ENCODE measurements at places on chromosomes 7 and 10.

GRCh38 chr7:150443793-150444540 is 6.5 kb upstream of the GIMAP8 start:
- no peak for DNase-seq

DNA sequence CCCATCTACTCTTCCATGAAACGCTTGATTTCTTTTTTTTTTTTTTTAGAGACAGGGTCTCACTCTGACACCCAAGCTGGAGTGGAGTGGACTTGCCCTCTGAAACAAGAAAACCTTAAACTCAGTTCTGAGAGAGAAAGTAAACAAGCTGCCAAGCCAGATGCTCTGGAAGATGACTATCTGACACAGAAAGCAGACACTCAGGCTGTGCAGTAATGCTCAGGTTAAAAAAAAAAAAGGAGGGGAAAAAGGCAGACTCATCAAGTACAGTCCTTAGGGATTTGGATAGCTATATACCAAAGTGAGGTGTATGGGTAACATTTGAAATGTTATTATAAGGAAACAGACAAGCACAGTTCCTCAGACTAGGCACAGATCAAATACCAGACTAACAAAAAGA is 80.5 kb downstream of the IDE start:
- DNase-seq = no peak

DNA sequence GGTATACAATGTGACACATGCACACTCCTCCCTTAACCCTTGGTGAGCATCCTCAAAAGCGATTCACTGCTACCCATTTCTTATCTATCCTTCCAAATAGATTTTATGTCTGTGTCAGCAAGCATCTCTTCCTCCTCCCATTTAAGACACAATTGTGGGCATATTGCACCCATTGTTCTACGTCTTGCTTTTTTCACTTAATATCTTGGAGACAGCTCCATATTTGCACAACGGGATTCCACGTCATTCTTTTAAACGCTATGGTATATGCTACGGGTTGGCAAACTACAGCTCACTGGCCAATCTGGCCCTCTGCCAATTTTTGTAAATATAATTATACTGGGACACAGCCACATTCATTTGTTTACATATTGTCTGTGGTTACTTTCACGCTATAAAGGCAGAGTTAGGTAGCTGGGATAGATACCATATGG is 88.6 kb downstream of the RNF216 start:
- no peak for DNase-seq

DNA sequence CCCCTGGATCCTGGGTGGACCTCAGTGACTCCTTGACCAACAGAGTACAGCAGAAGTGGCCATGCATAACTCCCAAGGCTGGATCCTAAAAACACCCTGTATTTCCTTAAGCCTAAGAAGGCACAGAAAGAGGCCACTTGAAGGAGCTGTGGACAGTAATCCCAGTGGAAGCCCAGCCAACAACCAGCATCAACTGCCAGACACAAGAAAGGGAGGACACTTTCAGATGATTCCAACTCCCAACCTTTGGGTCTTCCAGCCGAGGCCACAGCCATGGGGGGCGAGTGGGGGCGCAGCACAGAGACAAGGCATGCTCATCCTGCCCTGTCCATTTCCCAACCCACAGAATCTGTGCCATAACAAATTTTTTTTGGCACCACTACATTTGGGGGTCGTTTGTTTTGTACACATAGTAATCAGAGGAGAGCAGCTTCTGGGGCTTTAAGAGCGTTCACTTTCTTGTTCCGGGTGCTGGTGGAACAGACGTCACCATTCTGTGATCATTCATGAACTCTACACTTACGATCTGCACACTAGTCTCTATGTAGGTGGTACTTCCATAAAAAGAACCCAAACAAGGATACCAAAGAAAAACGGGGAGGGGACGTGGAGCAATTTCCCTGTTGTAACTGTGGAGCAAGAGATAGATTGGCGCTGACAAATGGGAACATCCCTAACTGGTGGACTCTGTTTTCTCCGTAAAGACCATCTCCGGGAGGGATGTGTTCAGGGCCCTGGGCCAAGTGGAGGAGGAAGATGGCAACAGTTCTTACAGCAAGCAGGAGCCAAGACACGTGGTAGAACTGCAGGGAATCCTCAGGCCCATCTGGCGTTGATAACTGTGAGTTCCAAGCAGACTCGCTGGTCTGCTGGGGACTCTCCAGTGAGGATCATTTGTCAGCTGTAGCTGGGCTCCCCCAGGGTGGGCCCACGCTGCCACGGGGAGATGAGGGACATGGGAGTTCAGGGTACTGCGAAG is 6.0 kb upstream of the SLC29A3 start:
- peak; percentile 42 for DNase-seq

DNA sequence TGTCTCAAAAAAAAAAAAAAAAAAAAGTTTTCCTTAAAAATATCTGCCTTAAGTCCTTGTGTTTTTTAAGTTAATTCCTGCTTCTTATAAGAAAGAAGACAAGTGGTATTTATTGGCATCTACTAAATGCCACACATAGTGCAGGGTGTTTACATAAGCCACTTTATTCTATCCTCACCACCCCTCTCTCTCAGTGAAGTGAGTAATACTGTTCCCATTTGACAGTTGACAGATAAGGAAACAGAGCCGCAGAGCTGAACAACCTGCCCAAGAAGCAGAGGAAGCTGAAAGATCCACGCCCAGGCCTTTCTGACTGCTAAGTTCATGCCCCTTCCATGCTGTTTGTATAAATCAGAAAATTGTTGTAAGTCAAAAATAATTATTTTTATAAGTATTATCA is 54.1 kb downstream of the ABLIM1 start:
- DNase-seq = no peak

- no peak for DNase-seq
These were observed 29.1 kb downstream of the HK1 start for GRCh38 chr10:69307434-69307833.

DNA sequence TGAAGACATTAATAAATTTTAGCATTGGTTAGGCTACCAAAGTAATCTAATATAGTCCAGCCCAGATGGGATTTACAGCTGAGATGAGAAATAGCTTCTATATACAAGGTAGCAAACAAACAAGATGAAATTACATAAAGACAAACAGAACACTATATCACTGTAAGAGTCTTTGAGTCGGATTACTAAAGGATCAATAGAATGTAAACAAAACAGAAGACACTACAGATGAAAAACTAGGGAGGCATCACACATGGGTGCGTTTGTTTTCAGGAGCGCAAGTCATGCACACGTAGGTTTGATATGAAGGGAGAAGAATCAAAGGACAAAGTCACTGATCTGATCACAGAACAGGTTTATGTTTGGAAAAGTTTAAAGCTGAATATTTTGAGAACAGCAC is 26.5 kb downstream of the MPP7 start:
- no peak for DNase-seq

Data from AG09319 (cell line).